ENCODE measurements at places on chromosomes 1 and 21.

GRCh38 chr1:10767282-10767681 lies 29.2 kb downstream of the CASZ1 start:
- H3K4me1 ChIP-seq, result no peaks in the 10 kb centered on the region
- H3K36me3 ChIP-seq, result no peaks in the 10 kb centered on the region
- H3K27ac ChIP-seq, result no peak overlapping the region
- no peak overlapping the region for H3K4me3 ChIP-seq

DNA sequence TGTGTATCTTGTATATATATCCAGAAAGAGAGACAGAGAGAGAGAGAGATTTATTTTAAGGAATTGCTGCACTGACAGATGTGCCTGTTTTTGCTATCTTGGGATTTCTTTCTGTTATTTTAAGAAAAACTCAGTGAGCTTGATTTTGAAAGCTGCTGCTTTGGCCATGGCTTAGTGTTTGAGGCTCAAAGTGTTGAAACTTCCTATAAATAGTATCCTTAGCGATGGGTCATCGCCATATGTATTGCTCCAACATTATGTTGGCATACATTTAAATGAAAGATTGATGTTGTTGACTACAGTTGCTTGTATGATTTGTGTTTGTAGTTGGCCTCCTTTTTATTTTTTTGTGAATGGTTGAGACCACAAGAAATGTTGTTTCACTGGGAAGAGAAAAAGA lies 29.0 kb upstream of the NTPCR start:
- no peak overlapping the region for H3K27ac ChIP-seq
- H3K36me3 ChIP-seq, result no peaks in the 10 kb centered on the region
- no peak for DNase-seq
- H3K4me1 ChIP-seq, result no peaks in the 10 kb centered on the region
- H3K27me3 ChIP-seq, result no peaks in the 10 kb centered on the region

DNA sequence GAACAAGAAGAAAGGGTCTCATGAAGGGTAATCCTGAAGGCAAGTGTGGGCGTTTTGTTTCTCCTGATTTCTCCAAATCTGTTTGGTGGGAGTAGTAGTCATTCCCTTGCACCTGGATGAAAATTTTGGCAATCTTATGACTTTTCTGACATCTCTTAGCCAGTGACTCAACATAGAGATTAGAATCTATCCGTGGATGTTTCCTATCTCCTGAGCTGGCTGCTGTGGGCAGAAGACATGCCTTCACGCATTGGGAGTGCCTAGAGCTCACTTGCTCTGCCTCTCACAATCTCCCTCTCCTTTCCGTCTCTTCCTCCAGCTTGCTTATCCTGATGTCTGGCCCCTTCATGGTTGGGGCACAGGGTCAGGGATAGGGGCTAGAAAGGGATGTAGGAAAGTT lies 174.2 kb upstream of the NFIA start:
- no peaks in the 10 kb centered on the region for H3K36me3 ChIP-seq
- peaks cover 5% of the 10 kb centered on the region for H3K4me1 ChIP-seq
- H3K27me3 ChIP-seq, result no peaks in the 10 kb centered on the region
- DNase-seq, result no peak
- H3K27ac ChIP-seq, result no peak overlapping the region

DNA sequence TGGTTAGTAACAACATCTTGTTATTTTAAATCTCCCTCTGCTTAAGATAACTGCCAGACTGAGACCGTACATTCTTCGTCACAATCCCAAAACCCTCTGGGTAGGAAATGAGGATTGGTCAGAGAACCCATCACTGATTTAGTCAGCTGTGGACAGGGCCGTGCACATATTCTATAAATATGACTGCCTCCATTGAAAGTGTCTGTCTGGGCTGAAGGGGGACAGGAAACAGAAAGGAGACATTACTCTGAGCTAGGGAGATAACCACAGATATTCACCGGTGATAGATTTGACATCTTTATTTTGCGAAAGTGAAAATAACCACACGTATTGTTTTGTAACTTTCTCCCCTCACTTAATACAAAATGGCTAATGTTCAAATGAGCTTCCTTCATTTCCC lies 36.9 kb upstream of the ST6GALNAC5 start:
- H3K4me3 ChIP-seq, result no peak overlapping the region
- no peaks in the 10 kb centered on the region for H3K36me3 ChIP-seq

- H3K4me1 ChIP-seq, result peaks cover 4% of the 10 kb centered on the region
- H3K27me3 ChIP-seq, result no peaks in the 10 kb centered on the region
- H3K4me3 ChIP-seq, result peak overlapping the region; percentile 68
Observed at GRCh38 chr1:170669586-170670530, 5.9 kb downstream of the PRRX1 start.

All from uterus (tissue), 4 donors.